ENCODE measurements at places on chromosomes 12 and 14.

- no peak for DNase-seq
Observed at GRCh38 chr14:28298156-28298555, 468.4 kb upstream of the FOXG1 start.

GRCh38 chr12:39623919-39624318 is 4.3 kb upstream of the ABCD2 start:
- no peak for DNase-seq

GRCh38 chr12:3040026-3040656 is 37.0 kb upstream of the TSPAN9 start:
- DNase-seq = no peak

DNA sequence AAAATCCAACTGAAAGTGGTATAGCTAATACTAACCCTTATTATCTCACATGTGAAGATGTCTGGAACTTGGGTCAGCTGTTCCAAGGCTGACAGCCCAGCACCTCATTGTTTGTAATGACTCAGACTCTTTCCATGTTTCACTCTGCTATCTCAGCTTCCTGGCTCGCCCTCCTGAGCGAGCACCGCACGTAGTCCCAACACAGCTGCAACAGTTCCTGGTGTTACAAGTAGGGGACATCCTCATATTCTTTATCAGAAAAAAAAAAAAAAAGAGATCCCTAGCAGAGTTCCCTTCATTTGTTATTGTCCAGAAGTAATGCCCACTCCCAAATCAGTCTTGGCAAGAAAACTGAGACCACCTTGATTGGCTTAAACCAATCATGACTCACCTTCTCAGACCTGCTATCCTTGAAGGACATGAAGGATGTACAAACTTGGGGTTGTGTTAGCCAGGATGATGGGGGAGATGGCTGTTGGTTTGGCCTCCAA is 92.5 kb downstream of the ADCK1 start:
- no peak for DNase-seq

GRCh38 chr12:23756416-23756815 is 193.1 kb downstream of the SOX5 start:
- DNase-seq = no peak

DNA sequence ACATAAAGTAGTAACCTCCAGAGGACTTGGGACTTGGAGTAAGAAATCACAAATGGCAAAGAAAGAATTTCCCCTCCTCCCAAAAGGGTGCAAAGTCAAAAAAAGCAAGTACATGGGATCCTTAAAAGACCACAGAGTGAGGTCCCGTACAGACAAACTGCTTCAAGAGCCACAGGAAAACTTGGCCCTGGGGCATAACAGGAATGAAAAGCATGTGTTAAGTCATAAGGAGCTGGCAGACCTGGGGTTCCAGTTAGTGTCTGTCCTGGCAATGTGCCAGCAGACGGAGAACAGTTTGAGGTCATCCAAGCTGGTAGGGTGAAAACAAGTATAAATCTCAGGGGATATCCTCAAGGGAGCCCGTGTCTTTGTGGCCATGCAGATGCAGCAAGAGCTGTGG is 73.2 kb downstream of the HSD17B6 start:
- no peak for DNase-seq

GRCh38 chr14:100765991-100766390 is 39.3 kb downstream of the DLK1 start:
- DNase-seq = no peak

DNA sequence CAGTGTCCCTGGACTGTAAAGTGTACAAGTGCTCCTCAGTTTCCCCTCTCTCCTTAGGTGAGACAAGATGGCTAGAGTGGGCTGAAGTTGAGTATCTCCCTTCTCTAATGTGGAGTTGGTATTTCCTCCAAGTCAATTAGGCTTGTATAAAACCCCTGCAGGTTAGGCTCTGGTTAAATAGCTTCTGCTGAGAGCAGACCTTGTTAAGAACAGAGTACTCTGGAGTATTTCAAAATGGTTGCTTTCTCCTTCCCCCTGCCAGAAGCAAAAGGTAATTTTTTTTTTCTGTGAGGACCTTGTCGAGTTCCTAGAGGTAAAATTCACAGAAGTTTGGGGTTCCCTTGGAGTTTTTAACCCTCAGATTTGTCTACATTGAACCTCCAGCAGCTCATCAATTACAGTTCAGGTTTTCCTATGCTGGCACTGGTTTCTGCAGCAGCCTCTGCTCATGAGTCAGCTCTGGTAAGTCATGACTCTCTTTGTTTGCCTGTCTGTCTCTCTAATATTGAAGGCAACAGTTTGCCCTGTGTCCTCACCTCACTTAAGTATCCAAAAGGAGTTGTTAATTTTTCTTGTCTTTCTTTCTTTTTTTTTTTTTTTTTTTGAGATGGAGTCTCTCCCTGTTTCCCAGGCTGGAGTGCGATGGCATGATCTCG is 27.8 kb upstream of the GLIPR1 start:
- DNase-seq = no peak

- DNase-seq = no peak
Observed at GRCh38 chr12:109880938-109881337, 597 bp upstream of the GLTP start.

DNA sequence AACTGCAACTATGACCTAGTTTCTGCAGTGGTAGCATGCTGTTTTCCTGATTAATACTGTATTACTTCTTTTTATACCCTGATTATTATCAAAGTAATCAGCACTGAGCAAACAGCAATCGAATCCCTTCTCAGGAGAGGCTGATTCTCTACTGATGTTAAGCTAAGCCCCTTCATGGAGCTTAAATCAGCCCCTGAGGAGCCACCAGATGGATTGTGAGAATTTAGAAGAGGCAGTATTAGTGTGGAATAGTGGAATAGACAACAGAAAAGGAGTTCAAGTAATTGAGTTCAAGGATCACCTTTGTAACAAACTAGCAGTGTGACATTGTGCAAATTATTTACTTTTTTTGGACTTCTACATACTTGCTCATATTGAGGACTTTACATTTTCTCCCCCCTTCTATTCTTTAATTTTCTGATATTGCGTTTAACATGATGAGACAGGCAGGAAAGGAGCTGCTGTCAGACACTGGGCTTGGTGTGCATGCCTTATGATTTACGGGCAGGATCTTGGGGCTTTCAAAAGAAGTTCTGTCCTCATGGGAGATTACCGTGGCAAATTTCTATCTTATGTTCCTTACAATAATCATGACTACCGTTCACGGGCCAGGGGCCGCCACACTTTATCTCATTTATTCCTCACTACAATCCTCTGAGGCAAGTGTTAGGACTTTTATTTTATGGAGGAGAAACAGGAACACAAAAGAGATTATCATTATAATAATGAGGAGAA is 68.0 kb downstream of the PTPRR start:
- no peak for DNase-seq

- no peak for DNase-seq
Observed at GRCh38 chr12:52630599-52631200, 12.3 kb upstream of the KRT73 start.

DNA sequence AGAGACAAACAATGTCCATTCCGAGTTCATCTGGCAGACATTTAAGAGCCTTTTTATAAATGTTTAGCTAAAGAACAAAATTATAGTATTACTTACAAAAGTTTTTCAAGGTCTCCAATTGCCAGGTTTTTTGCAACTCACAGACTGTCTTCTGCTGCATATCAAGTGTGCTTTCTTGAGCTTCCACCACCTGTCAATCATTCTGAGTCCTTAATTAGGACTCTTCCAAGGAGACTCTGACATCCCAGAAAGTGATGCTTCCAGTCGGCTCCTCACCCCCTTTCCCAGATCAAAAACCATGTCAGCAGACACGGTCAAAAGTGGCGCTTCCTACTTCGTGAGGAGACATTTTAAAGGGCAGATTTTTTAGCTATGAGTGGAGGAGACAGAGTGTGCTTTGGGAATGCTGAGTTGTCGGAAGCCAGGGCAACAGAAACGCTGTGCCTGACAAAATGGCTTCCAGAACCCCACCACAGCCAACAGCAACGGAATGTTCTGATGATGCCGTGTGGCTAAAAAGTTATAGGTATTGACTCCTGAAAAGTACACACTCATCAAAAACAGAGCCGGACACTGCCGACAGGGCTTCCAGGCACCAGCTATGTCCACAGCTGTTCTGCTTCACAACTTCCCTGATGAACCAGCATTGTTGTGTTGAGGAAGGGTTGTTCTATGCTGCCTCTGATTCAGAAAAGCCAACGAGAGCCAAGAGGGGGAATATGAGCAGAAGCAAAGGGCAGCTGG is 116.1 kb upstream of the SLC35F4 start:
- DNase-seq = no peak

DNA sequence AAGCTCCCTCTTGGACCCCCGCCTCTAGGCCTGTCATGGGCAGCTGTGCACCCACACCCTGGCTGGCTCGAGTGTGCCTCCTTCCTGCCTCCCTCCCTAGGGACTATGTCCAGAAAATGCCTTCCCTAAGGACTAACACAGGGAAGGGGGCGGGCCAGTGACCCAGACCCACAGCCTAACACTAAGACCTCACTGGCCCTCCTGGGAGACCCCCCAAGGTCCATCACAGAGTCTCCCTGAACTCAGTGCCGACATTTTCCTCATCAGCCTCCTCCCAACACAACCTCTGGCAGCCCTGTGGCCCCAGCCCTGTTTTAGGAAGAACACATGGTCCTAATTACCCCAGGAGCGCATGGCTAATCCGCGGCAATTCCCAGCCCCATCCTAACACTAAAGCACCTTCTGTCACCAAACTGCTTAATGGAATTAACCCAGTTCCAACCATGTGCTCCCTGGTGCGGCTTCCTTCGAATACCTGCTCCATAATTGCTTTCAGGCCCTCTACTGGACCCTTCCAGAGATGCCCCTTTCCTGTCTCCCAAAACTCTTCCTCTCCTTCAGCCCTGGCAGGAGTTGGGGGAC is 5.6 kb downstream of the MSI1 start:
- no peak for DNase-seq

GRCh38 chr12:52517005-52517835 is 3.0 kb downstream of the KRT5 start:
- DNase-seq = peak; percentile 46

GRCh38 chr12:76556368-76556767 is 3.2 kb downstream of the OSBPL8 start:
- no peak for DNase-seq

DNA sequence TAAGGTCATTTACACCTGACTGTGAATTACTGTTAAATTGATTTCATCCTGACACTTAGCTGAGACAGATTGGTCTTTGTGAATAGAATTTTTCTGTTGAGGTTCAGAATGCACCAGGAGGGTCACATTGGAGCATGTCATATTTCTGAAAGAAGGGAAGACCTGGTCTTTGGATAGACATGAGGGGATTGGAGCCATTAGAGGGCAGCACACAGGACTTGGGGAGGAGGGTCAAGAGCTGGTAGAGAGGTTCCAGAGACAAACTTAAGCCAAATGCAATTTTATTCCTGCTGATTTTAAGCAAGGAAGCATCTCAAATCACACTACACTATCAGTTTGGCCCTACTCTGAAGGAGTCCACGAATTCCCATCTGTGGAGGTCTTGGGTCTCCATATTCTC is 41.1 kb downstream of the GUCY2C start:
- DNase-seq = no peak

DNA sequence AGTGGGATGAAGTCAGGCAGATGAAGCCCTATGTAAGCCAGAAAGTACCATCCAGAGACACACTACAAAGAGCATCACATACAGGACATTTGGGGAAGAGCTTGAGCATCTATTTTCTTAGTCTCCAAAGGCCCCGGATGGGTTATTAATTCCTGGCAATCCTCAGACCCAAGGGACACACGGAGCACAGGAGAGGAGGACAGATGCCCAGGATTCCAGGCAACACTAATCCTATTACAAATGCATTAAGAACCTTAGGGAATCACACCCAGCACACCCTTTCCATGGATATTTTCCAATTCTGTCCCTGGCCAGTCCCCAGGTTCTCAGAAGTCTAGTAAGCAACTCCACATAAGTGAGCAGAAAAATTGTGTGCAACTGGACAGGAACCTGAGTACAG is 65.9 kb downstream of the CMKLR1 start:
- DNase-seq = no peak

DNA sequence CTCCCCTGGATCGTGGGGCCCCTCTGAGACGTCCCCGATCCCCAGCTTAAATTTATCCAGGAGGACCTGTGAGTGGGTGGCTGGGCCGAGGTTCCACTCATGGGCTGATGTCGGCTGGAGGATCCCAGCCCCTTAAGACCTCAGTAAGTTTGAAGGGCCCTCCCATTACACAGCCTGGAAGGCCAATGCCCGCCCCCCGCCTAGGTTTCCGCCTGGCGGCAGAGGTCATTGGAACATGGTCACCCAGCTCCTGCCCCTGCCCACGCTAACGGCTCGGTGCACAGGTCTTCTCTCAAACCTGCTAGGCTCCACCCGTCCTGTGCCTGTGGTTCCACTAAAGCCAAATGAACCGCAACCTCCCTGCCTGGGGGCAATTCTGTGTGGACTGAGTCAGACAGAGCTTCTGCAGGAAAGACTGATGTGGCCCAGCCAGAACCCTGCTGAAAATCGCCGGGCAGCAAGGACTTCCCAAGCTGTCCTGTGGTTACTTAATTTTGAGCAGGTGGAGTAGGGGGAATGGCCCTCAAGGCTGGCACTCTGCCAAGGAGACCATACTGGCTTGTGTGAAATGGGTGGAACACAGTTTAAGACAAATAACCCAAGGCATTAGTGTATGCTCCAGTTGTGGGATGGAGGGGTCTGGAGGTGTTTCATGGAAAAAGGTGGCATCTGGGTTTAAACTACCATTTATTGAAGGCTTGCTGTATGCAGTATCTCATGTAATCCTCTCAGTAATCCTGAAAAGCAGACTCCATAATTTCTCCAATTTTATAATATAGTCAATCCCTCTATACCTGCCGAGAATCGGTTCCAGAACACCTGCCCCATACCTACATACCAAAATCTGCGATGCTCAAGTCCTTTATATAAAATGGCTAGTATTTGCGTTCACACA is 903 bp upstream of the NT5DC3 start:
- no peak for DNase-seq

- DNase-seq = no peak
Observed at GRCh38 chr12:68170726-68171125, 11.2 kb upstream of the IFNG start.

GRCh38 chr12:14956024-14956891 is 5.1 kb downstream of the ARHGDIB start:
- no peak for DNase-seq

GRCh38 chr12:107511292-107511691 is 174.3 kb upstream of the PWP1 start:
- no peak for DNase-seq

DNA sequence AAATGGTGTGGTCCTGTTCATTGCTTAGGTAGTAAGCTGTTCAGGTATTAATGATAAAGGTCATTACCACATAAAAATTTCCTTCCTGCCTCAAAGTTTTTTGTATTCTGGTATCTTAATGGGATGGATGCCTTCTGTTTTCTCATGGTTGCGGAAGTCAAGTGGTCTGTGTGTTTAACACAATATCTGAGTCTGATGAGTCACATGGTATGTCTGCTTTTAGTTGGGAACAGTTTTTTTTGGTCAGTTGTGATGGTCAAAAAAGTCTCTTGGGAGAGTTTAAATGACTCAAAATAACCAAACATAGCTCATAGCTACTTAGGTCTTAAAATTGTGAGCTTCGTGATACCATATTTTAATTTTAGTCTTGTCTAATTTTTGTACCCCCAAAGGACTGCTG is 40.7 kb downstream of the STK38L start:
- DNase-seq = no peak

GRCh38 chr14:106845286-106846087 is 1319.1 kb downstream of the TMEM121 start:
- no peak for DNase-seq

All from right atrium auricular region (tissue), 2 donors.